PC-3 (cell line): ENCODE measurements at places on chromosomes 5 and 9. TPM values are rescaled to one million over a fixed set of nuclear protein-coding genes. Genes with fewer than 3 reads are reported as not detected.
A peak's percentile ranks its signal among the peaks of the same experiment; 100 is the strongest.

DNA sequence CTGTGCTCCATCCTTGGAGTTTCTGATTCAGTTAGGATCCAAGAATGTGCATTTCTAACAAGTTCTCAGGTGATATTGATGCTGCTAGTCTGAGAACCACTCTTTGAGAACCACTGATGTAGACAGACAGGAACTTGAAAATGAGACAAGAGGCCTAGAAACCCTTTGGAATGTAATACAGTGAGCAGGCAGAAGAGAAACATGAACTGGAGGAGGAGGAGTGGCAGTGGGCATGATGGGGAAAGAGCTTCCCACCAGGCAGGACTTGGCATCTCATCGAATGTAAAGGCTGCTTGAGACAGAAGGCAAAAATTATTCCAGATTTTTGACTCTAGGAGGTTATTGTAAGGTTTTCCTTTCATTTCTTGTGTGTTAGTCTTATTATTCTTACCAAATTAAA lies 295.8 kb upstream of the SGCD start:
- no peaks in the 10 kb centered on the region for H3K27me3 ChIP-seq
- H3K36me3 ChIP-seq, result no peaks in the 10 kb centered on the region
- H3K4me3 ChIP-seq, result no peak overlapping the region

DNA sequence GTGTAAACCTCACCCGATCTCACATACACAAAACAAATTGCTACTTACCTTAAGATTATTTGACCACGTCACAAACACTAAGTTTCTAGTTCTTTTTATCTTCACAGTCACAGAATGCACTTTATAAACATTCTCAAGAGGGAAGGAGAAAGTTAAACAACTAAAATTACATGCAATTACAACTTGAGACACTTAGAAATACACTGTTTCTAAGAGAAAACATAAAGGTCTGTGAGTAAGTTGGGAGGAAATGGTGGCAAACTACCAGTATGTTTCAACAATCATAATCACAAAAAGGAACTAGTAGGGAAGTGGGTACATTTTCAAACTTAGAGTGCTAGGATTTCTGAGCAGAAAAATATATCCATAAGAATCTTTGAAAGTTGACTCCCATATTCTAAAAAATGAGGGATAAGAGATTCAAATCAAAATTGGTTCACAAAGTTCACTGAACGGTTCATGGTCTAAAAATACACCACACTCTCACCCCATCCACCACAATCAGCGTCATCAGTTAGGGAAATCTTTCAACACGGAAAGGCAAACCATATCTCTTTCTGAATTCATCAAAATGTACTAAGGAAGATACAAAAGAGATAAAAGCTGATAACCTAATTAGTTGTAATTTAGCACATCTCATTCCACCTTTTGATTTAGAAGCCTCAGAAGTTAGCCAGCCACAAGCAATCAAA lies 182.6 kb downstream of the BNC2 start:
- H3K27me3 ChIP-seq, result no peaks in the 10 kb centered on the region
- H3K36me3 ChIP-seq, result no peaks in the 10 kb centered on the region
- H3K4me3 ChIP-seq, result no peak overlapping the region
- no peak overlapping the region for H3K27ac ChIP-seq
- DNase-seq, result no peak

- H3K4me1 ChIP-seq, result peaks cover 35% of the 10 kb centered on the region
- peak; percentile 56 for DNase-seq
- no peak overlapping the region for H3K4me3 ChIP-seq
- H3K36me3 ChIP-seq, result no peaks in the 10 kb centered on the region
- no peaks in the 10 kb centered on the region for H3K27me3 ChIP-seq
Observed at GRCh38 chr9:125631391-125632085, 75.5 kb downstream of the MAPKAP1 start.

GALNT12 gene
- 14.8 and 24.8 TPM in 2 replicates for total RNA-seq

GRCh38 chr5:41656597-41656996 lies 146.2 kb upstream of the PLCXD3 start:
- H3K27me3 ChIP-seq, result no peaks in the 10 kb centered on the region
- H3K4me1 ChIP-seq, result no peaks in the 10 kb centered on the region
- no peak overlapping the region for H3K4me3 ChIP-seq
- H3K36me3 ChIP-seq, result no peaks in the 10 kb centered on the region
- no peak overlapping the region for H3K27ac ChIP-seq

- no peak overlapping the region for H3K4me3 ChIP-seq
- peaks cover 17% of the 10 kb centered on the region for H3K27me3 ChIP-seq
- no peak for DNase-seq
- H3K4me1 ChIP-seq, result no peaks in the 10 kb centered on the region
- H3K36me3 ChIP-seq, result no peaks in the 10 kb centered on the region
Observed at GRCh38 chr9:99606957-99607356, 214.7 kb upstream of the NR4A3 start.

- H3K4me1 ChIP-seq, result peaks cover 8% of the 10 kb centered on the region
- no peaks in the 10 kb centered on the region for H3K36me3 ChIP-seq
- H3K4me3 ChIP-seq, result no peak overlapping the region
- DNase-seq, result no peak
Observed at GRCh38 chr9:128408963-128409431, 11.7 kb upstream of the CERCAM start.

- peak overlapping the region; percentile 48 for H3K4me3 ChIP-seq
- no peaks in the 10 kb centered on the region for H3K27me3 ChIP-seq
- H3K27ac ChIP-seq, result no peak overlapping the region
Observed at GRCh38 chr5:93589829-93590215, 6.8 kb downstream of the NR2F1 start.

DNA sequence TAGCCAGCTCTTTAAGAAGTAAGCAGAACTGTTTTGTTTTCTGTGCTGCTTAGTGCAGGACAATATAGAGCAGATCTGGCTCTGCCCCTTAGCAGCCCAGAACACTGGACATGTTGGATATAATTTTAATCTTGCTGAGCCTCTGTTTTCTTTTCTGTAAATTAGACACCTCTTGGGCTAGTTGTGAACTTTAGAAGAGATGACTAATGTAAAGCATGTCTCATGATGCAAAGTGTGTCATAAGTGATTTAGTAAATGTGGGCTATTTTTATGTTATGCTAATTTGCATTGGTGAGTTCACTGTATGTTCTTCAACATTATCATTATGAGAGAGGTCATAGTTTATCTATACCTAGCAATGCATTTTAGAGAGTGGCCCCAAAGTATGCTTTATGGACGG lies 156.1 kb upstream of the ADAMTSL1 start:
- no peaks in the 10 kb centered on the region for H3K36me3 ChIP-seq
- H3K27me3 ChIP-seq, result no peaks in the 10 kb centered on the region
- DNase-seq, result no peak
- no peak overlapping the region for H3K4me3 ChIP-seq
- peaks cover 6% of the 10 kb centered on the region; the same call in 1 of the 2 replicates for H3K4me1 ChIP-seq
- H3K27ac ChIP-seq, result no peak overlapping the region

DNA sequence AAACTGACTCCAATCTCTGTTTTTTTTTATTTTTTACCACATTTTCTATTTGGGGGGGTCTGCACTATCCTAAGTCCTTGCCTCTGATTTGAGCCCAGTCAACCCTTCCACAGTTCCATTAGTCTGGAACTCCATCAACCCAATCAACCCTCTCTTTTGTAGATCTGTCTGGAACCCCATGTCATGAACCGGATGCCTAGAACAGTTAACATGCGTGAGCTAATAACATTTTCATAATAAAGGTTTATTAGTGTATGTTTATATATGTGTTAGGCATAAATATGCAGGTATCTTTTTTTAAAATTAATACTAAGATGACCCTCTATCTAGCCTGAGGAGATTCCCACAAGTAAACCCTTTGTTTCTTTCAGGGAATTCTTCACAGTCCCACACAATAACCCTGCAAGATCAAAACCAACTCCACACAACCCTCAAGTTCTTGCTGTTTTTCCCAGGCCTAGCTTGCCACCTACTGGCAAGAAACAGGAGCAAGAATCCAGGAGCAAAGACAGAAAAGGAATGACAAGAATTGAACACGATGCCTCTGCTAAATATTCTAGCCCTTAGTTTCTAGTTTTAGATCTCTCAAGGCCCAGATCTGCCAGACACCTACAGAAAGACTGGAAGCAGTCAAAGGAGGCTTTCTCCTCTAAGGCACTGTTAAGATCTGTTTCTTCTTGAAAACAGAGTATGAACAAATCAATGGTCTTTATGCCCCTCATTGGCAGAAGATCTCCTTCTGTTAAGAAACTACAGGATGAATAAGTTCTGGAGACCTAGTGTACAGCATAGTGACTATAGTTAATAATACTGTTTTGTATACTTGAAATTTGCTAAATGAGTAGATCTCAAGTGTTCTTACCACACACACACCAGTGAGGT lies 100.4 kb downstream of the TRIM36 start:
- DNase-seq, result peak; percentile 56
- H3K27ac ChIP-seq, result no peak overlapping the region
- H3K4me3 ChIP-seq, result no peak overlapping the region
- no peaks in the 10 kb centered on the region for H3K36me3 ChIP-seq
- H3K4me1 ChIP-seq, result no peaks in the 10 kb centered on the region

GRCh38 chr5:138900281-138900965 lies 25.3 kb upstream of the LRRTM2 start:
- H3K4me1 ChIP-seq, result no peaks in the 10 kb centered on the region
- DNase-seq, result no peak
- no peaks in the 10 kb centered on the region for H3K27me3 ChIP-seq
- no peak overlapping the region for H3K27ac ChIP-seq
- no peak overlapping the region for H3K4me3 ChIP-seq
- no peaks in the 10 kb centered on the region for H3K36me3 ChIP-seq

DNA sequence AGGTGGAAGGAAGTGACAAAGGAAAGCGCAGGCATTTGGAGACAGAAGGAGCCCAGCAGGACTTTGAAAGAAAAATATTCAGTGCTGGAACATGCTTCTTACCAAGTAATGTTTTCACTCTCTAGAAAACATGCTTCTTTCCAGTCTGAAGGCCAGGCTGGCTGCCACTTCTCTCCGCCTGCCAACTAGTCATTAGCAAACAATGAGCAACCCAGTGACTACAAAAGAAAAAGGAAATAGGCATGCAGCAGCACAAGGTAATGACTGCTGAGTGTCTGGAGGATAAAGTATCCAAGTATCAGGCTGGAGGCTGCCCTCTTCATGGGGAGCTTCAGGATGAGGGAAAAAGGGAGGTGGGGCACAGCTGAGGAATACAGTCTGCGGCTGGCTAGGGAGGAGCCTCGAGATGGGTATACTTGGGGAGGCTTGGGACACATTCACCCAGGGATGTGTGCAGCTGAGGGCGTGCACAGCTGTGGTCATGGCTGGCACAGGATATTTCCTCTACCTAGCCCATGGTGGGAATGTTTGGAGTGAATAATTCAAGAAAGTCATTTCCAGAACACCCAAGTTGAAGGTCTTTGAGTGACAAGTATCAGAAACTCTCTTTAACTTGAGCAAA lies 161.5 kb upstream of the KIF2A start:
- no peaks in the 10 kb centered on the region for H3K27me3 ChIP-seq
- peaks cover 13% of the 10 kb centered on the region for H3K4me1 ChIP-seq
- peak; percentile 71 for DNase-seq
- no peaks in the 10 kb centered on the region for H3K36me3 ChIP-seq

BTNL8 gene
- total RNA-seq, result 0.23 TPM in 1 of 2 replicates, not detected in the other

PCDHB5 gene
- total RNA-seq, result 0.12 and 0.69 TPM in 2 replicates

PDCD1LG2 gene
- total RNA-seq, result 0.46 and 1.4 TPM in 2 replicates

DNA sequence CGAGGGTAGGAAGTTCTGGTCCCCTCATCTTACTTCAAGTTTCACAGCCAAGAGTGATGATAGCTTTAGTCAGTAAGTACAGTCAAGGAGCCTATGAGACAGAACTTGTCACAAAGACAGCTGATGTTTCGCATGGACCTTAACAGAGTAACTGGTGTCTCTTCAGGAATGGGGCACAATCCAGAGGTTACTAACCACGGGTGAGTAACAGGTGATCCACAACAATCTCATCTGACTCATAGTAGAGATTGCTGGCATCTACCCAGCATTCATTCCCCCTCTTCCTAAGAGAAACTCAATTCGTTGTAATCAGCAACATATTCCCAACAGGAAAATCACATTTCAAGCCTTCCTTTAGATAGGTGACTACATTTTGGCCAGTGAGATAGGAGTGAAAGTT lies 126.7 kb downstream of the SNX18 start:
- peak overlapping the region; percentile 85 for H3K27ac ChIP-seq
- peak; percentile 90 for DNase-seq
- H3K27me3 ChIP-seq, result no peaks in the 10 kb centered on the region
- H3K36me3 ChIP-seq, result no peaks in the 10 kb centered on the region

DNA sequence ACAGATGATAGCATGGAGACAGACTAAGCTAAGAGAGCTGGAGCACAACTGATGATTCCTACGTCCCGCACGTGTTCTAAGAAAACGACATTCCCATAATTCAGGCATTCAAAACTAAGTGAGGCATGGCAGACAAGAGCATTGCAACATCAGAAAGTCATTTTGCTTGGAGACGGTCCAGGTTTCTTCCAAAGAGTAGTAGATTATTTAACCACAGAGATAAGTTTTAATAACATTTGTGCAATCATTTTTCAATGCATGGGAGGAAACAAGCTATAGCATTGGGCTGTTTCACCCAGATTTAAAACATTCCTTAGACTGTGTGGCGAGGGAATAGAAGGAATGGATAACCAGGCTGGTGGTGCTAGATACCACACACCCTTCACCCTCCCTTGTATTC lies 117.2 kb downstream of the APBA1 start:
- no peaks in the 10 kb centered on the region for H3K36me3 ChIP-seq
- no peak overlapping the region for H3K27ac ChIP-seq
- H3K27me3 ChIP-seq, result peaks cover 21% of the 10 kb centered on the region; the same call in 1 of the 2 replicates
- no peaks in the 10 kb centered on the region for H3K4me1 ChIP-seq
- DNase-seq, result no peak
- no peak overlapping the region for H3K4me3 ChIP-seq

DNA sequence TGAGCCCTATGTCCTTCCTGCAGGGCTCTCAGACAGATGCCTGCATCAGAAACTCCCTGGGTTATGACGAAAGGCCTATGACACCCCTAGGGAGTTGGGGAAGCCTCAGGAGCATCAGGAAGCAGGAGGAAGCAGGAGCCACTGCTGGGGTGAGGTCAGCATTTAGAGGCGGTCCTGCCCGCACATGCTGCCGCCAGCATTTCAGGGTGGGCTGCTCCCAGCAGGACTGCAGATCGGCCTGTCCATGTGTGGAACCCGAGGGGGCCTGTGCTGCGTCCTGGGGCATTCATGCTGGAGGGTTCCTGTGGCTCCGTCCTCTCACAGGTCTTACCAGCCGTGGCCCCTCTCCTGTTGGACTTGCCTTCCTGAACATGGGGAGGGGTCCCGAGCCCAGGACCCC lies 6.9 kb downstream of the NKD2 start:
- H3K4me3 ChIP-seq, result no peak overlapping the region
- no peaks in the 10 kb centered on the region for H3K4me1 ChIP-seq
- H3K27ac ChIP-seq, result no peak overlapping the region
- no peaks in the 10 kb centered on the region for H3K27me3 ChIP-seq

GRCh38 chr5:132501629-132501956 lies 11.0 kb upstream of the IRF1 start:
- no peak for DNase-seq
- no peaks in the 10 kb centered on the region for H3K27me3 ChIP-seq
- no peak overlapping the region for H3K4me3 ChIP-seq

TXNDC8 gene
- total RNA-seq, result not detected in 2 replicates

GRCh38 chr9:133774799-133775198 lies 36.6 kb upstream of the SARDH start:
- no peaks in the 10 kb centered on the region for H3K27me3 ChIP-seq
- H3K4me1 ChIP-seq, result no peaks in the 10 kb centered on the region
- DNase-seq, result no peak

- H3K4me1 ChIP-seq, result peaks cover 15% of the 10 kb centered on the region
- DNase-seq, result peak; percentile 81
- H3K4me3 ChIP-seq, result no peak overlapping the region
- no peaks in the 10 kb centered on the region for H3K27me3 ChIP-seq
Observed at GRCh38 chr5:139014726-139015125, 139.6 kb upstream of the LRRTM2 start.

ANXA2R gene
- total RNA-seq, result 4.8 and 8.9 TPM in 2 replicates

- H3K27me3 ChIP-seq, result no peaks in the 10 kb centered on the region
- peaks cover 4% of the 10 kb centered on the region; the same call in 1 of the 2 replicates for H3K4me1 ChIP-seq
- no peaks in the 10 kb centered on the region for H3K36me3 ChIP-seq
- H3K4me3 ChIP-seq, result peak overlapping the region; percentile 43; the same call in 1 of the 2 replicates
- DNase-seq, result peak; percentile 67
Observed at GRCh38 chr5:84642795-84643194, 258.1 kb upstream of the EDIL3 start.
